ENCODE measurements at places on chromosomes 13 and 19.

- no peak for DNase-seq
These were observed 930.3 kb upstream of the PCDH9 start for GRCh38 chr13:68160466-68160865.

GRCh38 chr19:18254546-18255503, 19.4 kb downstream of the IQCN start:
- peak; percentile 78 for DNase-seq

GRCh38 chr13:99384468-99384867, 77.3 kb upstream of the GPR183 start:
- no peak for DNase-seq

DNA sequence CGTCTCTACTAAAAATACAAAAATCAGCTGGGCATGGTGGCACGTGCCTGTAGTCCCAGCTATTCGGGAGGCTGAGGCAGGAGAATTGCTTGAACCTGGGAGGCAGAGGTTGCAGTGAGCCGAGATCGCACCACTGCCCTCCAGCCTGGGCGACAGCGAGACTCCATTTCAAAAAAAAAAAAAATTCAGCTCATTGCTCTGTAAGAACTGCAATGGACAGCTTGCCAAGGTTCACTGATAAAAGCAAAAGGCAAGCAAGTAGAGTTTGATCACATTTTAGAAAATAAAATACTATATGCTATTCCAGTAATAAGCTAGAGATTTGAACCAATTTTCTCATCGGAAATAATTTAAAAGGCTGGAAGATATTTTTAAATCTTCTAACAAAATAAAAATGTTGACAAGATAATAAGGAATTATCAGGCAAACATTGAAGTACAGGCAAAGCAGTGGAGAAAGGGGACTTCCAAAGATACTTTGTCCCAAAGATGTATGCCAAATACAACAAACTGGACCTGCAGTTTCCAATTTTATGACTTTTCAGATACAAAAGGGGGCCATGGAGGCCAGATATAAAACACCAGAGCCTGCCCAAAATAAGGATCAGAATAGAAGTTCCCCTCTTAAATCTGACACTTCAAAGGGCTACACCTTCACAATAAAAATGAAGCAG, 29.6 kb downstream of the SLC6A16 start:
- no peak for DNase-seq

DNA sequence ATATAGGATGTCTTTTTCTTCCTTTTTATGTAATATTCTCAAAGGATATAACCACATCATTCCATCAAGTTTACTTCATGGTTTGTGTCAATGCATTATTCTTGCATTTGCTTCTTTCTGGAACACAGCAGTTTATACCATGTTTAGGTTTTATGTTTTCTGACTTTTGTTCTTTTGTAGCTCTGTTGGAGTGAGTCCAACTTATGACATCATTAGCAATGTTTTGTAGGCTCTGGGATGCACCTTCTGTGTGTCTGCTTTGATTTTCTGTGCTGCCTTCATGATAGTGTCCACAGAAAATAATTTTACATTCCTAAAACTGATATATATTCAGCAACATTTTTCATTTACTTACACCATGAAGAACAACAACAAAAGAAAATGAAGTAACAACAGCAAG, 68.9 kb downstream of the SHISA2 start:
- no peak for DNase-seq

DNA sequence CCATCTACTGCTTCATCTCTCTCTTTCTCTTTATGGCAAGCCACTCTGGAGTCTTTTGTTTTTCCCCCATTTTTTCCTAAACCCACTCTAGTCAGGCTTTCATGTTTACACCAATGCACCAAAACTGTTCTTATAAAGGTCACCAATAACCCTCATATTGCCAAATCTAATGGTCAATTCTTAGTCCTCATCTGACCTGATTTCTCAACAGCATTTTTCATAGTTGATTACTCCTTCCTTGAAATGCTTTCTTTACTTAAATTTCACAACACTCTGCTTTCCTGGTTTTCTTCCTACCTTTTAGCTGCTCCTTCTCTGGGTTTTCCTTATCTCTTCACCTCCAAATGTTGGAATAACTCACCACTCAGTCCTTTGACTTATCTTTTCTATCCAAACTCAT, 47.9 kb downstream of the MICU2 start:
- DNase-seq, result no peak

DNA sequence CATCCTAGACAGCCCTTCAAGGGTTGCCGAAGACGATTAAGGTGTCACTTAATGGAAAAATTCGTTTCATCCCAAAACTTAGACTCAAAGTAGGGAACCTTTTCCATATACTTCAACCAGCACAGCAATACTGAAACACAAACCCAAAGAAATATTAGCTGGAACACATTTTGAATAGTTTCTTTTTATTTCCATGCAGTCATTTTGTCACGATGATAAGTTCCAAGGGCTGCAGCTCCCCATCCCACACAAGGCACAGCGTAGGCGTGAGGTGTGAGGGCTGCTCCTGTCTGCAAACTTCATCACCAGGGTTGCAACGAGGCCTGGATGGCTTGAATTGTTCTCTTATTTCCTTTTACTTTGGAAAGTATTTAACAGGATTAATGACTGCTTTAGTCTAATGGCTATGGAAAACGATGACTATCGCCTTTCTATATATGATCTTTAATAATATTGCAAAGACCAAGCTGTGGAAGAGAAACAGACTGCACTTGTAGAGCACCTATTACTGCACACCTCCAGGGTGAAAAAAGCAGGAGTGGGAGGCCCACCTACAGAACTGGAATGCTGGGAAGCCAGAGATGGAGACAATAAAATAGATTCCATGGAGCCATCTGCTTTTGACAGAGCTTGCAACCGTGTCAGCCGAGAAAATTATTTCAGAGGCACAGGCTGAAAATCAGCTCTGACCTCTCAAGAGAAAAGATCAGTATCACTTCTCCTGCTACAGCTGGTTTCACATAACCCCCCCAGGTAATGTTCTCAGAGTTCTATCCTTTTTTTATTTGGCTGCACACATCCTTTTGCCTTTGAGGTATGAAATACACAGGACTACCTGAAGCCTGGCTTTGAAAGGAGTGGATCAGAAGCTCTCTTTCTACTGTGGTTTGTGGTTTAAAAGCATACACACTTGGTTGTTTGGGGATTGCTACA, 274.5 kb upstream of the NBEA start:
- no peak for DNase-seq

DNA sequence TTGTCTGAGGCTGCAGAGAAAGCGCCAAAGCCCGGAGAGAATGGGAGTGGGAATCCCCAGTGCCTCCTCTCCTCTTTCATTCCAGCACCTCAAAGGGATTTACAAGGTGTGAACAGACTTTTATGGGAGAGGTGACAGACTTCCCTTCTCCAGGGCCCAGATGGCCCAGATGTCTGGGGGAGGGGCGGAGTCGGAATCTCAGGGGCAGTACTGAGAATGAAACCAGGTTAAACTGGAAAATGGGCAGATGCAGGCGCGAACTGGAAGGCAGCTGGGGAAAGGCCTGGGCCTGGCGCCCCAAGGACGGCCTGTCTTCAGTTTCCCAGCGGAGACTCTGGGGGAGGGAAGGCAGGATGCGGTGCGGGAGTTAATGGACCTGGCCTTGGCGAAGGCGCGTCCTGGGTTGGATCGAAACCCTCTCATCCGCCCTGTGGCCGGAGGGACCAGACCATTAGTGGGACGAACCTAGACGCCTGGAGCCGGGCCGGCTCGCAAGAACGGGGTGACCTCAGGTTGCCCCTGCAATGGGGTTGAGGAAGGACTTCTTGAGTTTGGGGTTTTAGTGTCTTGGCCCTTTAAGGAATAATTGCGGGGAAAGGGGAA, 592 bp upstream of the TRIP10 start:
- no peak for DNase-seq

- no peak for DNase-seq
These were observed 265.8 kb downstream of the OXGR1 start for GRCh38 chr13:96728463-96728862.

- no peak for DNase-seq
These were observed 65.9 kb downstream of the ENOX1 start for GRCh38 chr13:43720780-43721397.

- DNase-seq, result no peak
These were observed 6.6 kb downstream of the IFNL3 start for GRCh38 chr19:39238209-39238608.
